ENCODE measurements at places on chromosomes 1 and 21.

- no peak for DNase-seq
These were observed 112.6 kb downstream of the GRIK1 start for GRCh38 chr21:29827236-29827635.

DNA sequence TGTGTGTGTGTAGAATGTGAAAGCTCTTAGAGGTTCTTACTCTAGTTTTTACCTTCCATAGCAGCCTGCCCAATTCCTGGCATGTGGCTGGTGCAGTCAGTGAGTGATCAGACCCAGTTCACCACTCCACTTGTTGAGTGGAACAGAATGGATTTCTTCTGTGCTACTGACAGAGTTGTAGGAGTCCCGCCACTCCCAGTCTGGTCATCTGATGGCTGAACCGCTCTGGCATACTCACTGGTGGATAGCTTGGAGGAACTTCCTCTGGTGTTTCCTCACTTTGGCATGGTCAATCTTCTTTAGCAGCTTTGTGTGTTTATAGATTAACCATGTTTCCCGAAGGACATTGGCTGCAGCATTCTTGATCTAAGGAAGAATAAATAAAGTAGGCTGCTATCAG lies 106.7 kb upstream of the ADAR start:
- DNase-seq: peak; percentile 42

- no peak for DNase-seq
These were observed 112.1 kb downstream of the ST6GALNAC3 start for GRCh38 chr1:76186554-76187170.

DNA sequence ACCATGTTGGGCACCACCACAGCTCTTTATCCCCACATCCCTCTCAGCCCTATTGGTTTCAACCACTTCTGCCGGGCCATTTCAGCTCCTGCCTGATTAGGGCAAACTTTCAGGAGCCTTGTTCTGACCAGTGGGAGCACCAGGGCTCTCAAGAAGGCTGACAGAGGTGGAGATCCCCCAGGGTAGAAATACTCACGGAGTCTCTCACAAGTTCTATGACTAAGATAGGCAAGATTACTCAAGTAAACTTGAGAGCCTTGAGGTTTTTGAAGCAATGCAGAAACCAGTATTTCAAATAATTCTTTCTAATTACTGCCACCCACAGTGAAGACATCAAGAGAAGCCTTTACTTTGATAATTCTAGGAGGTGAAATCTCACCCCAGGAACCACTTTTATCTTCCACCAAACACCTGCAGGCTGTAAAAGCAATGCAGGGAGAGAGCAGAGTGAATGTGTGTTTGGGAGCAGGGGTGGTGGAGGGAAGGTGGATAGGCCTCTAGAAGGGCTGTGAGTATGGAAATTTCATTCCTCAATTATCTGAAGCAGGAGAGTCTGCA lies 6.6 kb upstream of the PTCH2 start:
- no peak for DNase-seq

- DNase-seq: peak; percentile 34
These were observed 40.8 kb upstream of the DYNLT5 start for GRCh38 chr1:66711420-66711819.

DNA sequence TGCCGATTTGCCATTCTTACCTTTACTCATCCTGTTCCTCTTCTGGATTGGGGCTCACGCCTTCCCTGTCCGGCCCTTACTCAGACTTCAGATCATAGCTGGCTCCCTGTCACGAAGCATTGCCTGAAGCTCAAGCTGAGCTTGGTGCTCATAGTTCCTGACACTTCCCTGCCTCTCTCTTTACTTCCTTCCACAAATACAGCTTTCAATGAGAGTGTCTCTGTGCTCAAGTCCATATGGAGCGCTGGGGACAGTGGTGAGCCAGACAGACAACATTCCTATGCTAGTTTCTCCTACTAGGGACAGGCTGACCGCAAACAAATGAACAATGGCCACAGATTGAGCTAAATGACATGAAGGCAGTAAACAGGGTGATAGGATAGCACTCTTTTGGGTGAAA lies 38.1 kb downstream of the HHAT start:
- DNase-seq: no peak

DNA sequence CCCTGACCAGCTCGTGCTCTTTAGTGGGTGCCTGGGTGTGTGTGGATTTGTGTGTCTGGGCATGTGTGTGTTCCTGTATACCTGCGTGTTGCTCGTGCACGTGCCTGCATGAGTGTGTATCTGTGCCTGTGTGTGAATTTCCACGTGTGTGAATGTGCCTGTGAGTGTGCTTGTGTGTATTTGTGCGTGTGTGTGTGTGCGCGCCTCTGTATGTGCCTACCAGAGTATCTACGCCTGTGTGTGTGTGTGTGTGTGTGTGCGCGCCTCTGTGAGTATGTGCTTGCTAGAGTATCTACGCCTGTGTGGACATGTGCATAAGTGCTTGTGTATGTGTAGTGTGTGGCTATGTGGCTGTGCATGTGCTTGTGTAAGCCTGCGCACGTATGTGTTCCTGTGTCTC lies 691 bp upstream of the SELENBP1 start:
- no peak for DNase-seq

All from myocyte (in vitro differentiated cells).